ENCODE measurements at places on chromosomes 2 and 18.

- DNase-seq = no peak
These were observed 115.8 kb downstream of the CABLES1 start for GRCh38 chr18:23250893-23251656.

DNA sequence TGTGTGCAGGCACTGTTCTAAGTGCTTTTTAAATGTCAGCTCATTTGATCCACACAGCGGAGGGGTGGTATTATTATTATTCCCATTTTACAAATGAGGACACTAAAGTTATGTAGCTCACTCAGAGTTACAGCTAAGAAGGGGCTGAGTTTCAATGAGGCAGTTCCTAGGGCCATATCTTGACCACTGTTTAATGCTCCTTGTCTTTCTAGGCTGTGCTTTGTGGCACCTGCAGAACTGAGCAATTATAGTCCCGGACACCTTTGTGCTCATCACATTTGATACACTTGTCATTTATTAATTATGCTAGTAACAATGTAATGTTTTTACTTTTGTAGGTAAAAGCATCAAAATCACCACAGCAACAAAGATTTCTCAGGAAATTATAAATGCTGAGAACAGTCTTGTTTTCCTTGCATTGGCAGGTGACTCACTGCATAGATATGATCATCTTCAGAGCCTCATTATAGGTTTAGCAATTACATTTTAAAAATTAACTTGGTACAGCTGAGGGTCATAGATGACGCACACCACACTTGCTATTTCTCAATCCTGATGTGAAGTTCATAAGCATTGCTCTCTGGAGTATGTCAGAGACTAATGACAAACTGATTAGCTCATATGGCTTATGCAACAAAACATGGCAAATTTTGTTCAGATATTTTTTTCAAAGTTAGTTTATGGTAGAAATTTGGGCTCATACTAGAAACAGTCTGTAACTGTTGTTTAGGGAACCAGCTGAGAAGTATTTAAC lies 366.8 kb downstream of the TGIF1 start:
- DNase-seq = no peak

DNA sequence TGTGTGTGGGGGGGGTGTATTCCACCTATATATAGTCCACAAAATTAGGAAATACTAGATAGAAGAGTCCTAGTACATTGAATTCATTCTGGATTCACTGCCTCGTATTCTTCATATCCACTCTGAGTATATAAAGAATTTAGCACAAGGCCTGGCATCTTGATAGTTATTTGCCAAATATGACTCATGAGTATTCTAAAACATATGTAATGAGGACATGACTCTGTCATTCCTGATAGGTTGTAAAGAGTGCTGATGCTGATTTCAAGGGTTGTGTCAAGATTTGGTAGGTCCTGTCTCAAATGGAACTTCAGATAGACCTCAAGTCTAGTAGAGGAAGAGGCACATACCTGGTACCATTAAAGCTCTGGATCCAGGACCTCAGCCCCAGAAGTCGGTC lies 173.4 kb upstream of the BOD1L2 start:
- DNase-seq = no peak

GRCh38 chr2:26853751-26854150 lies 5.8 kb downstream of the DPYSL5 start:
- no peak for DNase-seq

DNA sequence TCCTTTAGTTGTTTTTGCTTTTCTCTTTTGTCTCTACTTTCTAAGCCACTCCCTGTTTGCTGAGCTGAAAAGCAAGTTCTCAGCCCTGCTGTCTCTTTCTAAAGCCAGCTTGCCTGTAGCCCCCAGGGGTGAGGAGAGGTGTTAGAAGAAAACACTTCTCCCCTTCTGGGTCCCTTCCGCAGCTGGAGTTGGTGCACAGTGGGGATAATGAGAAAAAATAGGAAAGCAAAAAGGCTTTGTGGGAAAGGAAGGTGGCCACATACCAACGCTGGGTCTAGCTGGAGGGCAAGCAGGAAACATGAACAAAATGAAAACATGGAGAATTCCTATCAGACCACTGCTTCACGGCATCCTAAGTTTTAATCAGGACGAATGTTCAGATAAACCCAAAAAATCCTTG lies 15.5 kb upstream of the SLC20A1 start:
- DNase-seq = no peak
